ENCODE measurements at places on chromosomes 7 and 10. TPM values are rescaled to one million over a fixed set of nuclear protein-coding genes. Genes with fewer than 3 reads are reported as not detected.

DNA sequence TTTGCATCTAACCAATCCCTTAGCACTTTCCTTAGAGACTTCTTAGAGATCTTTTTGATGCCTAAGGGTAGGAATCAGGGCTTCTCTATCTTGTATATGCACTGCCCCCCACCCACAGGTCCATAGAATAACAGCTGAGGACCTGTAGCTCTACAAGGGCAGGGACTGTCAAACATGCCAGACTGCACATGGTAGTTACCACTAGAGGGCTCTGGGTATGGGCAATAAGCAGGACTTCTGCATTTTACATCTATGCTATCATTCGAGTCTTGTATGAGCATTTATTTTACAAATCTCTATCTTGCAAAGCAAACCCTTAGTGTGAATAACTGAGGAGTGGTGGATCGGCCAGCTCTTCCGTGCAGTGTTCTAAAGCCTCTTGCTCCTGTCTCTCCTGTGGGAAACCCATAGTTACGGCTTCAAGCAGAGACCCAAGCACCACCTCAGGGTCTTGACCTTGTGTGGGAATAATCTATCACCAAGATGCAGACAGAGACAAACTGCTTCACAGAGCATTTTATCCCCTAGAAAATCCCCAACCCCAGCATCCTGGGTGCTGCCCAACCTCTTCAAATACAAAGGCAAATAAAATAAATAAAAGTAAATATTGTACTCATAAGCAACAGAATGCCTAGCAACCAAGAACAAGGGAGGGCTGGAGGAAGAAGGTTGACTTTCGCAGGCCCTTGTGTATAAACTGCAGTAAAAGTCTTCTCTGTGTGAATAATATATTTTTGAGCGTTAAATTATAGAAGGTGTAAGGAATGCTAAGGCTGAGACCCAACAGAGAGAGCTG lies 219.3 kb downstream of the WDR11 start:
- no peaks in the 10 kb centered on the region for H3K4me1 ChIP-seq
- H3K27ac ChIP-seq: no peak overlapping the region
- no peak overlapping the region for H3K4me3 ChIP-seq
- no peaks in the 10 kb centered on the region for H3K36me3 ChIP-seq

DNA sequence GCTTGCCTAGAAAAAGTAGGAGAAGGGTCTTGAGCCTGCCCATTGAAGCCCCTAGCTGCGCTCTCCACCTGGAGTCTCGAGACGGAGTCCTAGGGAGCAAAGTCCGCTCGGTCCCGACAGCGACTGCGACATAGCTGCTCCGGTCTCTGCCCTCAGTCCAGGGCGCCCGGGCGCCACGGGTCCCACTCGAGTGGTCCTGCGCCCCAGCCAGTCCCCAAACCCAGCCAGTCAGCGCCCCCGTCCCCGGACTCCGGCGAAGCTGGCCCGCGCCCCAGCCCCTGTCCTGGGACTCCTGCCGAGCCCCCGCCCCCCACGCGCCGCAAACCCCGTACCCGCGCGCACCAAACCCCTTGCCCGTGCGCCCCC lies 490 bp downstream of the TNS3 start:
- H3K27ac ChIP-seq: peak overlapping the region; percentile 77
- peak overlapping the region; percentile 79 for H3K4me3 ChIP-seq
- DNase-seq: no peak
- H3K4me1 ChIP-seq: peaks cover 37% of the 10 kb centered on the region
- H3K36me3 ChIP-seq: peaks cover 4% of the 10 kb centered on the region

GRCh38 chr7:89104748-89105685 lies 309.5 kb upstream of the TEX47 start:
- no peak overlapping the region for H3K4me3 ChIP-seq
- H3K27me3 ChIP-seq: no peaks in the 10 kb centered on the region
- H3K36me3 ChIP-seq: no peaks in the 10 kb centered on the region
- no peaks in the 10 kb centered on the region for H3K4me1 ChIP-seq

- H3K36me3 ChIP-seq: peaks cover 55% of the 10 kb centered on the region
- H3K4me3 ChIP-seq: no peak overlapping the region
- no peaks in the 10 kb centered on the region for H3K27me3 ChIP-seq
Measured at GRCh38 chr7:4781366-4782069, 6.1 kb downstream of the AP5Z1 start.

DNA sequence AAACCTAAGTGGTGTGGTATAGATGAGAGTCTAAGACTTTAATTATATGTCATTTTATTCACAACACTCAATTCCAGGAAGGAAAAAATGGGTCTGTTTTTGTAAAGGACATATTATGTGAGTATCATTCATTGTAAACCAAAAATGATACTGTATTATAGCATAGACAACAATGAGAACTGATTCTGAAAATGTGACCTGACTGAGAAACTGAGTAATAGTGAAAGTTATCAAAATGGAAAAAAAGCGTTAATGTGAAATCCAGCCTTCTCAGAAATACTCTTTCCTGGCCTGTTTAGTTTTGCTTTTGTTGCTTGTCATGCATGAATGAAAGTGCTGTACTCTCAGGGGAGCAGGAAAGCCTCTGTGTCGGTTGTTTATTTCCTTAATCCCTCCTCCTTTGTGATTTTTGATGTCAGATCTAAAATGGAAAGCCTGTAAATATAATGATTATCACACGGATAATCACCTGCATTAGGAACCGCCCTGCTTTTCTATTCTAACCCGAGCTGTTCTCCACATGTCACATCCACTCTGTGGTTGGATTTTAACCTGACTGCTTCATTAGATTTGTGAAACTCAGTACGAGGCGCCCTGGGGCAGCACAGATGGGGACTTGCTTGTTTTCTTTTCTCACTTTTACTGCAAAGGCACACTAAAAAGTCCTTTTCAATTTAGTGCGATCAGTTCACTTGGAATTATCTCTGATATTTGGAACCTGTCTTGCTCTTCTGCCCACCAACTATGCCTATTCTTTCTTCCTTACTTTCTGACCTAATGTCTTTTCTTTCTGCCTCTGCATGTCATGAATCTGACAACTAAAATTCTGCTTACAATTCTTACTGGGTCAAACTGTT lies 240.9 kb upstream of the KAT6B start:
- no peaks in the 10 kb centered on the region for H3K36me3 ChIP-seq
- no peaks in the 10 kb centered on the region for H3K27me3 ChIP-seq
- no peak overlapping the region for H3K4me3 ChIP-seq
- peak; percentile 0 for DNase-seq

DNA sequence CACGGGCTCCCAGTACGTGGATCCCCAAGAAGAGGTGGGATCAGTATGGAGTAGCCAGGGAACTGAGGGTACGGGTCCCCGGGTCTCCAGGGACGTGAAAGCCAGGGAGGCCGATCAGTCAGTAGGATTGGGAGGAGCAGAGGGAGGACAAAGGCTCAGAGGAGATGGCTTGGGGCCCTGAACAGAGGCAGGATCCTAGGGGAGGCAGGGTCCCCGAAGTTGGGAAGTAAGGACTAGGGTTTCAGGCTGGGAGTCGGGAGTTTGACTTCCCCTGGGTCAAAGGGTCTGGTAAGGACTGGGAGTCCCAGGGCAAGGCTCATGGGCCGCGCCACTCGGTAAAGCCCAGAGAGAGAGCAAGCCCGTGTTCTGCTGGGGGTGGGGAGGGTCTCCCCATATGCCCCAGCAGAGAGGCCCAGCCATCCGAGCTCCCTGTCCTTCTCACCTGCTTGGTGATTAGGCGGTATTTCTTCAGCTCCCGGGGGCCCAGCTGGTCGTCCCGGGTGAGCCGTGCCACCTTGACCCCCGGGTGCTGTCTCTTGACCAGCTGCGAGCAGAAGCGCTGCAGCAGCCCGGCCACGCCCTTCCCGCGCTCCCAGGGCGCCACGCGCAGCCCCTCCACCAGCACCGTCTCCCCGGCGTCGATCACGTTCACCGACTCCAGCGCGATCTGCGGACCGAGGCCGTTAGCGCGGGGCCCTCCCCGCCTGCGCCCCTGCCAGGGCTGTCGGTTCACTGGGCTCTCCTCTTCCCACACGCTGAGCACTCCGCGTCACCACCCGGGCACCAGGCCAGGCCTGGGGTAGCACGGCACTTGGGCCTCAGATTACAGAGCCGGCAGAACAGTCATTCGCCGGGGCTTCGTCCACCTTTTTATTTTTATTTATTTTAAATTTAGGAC lies 7.0 kb downstream of the NAT16 start:
- H3K27ac ChIP-seq: no peak overlapping the region
- H3K4me3 ChIP-seq: no peak overlapping the region
- peaks cover 83% of the 10 kb centered on the region for H3K27me3 ChIP-seq
- H3K4me1 ChIP-seq: peaks cover 12% of the 10 kb centered on the region
- peak; percentile 71 for DNase-seq
- no peaks in the 10 kb centered on the region for H3K36me3 ChIP-seq

- DNase-seq: no peak
- H3K36me3 ChIP-seq: no peaks in the 10 kb centered on the region
- H3K27me3 ChIP-seq: no peaks in the 10 kb centered on the region
- no peak overlapping the region for H3K27ac ChIP-seq
- H3K4me3 ChIP-seq: no peak overlapping the region
Measured at GRCh38 chr7:133978502-133979295, 148.4 kb upstream of the LRGUK start.

DNA sequence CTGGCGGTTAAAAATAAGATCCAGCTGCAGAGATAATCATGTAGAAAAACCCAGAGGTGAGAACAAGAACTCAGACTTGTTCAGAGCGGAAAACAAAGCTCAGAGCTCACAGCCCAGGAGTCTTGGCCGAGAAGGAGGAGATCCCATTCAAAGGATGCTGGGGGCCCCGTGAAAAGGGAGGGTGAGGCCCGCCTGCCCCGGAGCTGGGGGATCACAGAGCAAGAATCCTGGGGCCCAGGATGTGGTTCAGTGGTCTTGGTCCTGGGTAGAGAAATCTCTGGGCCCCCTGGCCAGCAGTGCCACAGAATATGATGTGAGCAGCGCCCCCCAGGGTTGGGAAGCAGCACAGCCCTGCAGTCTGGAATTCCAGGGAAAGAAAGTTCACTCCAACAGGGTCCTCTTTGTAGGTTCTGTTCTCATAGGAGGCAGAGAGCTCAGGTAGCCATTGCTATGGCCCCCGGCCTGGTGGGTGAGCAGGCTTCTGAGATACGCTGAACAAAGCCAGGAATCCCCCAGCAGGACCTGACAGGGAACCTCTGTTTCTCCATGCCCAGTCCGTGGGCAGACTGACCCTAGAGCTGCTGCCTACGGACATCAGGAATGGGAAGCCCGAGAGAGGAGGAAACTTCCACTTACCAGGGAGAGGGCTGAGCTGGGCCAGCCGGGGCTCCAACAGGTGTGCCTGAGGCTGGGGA lies 77.7 kb upstream of the GNA12 start:
- H3K27ac ChIP-seq: no peak overlapping the region
- DNase-seq: no peak
- no peaks in the 10 kb centered on the region for H3K4me1 ChIP-seq
- no peaks in the 10 kb centered on the region for H3K36me3 ChIP-seq
- peaks cover 17% of the 10 kb centered on the region for H3K27me3 ChIP-seq
- no peak overlapping the region for H3K4me3 ChIP-seq

DNA sequence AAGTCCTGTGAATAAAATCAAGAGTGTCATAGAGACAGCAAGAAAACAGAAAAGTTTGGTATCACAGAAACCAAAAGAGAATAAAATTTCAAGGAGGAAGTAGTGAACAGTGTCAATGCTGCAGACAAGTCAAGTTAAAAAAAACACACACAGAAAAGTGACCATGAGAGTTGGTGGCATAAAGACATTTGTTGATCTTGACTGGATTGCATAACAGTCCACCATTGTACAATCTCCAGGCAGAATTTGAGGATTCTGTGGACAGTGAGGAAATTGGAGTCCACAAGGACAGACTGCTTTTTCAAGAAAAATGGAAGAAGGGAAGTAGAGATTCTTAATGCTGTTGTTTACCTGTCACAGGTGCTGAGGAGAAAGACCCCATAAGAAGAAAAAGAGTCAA lies 412.5 kb downstream of the PLXDC2 start:
- no peaks in the 10 kb centered on the region for H3K27me3 ChIP-seq
- H3K36me3 ChIP-seq: no peaks in the 10 kb centered on the region
- no peak for DNase-seq
- no peaks in the 10 kb centered on the region for H3K4me1 ChIP-seq
- no peak overlapping the region for H3K27ac ChIP-seq

DNA sequence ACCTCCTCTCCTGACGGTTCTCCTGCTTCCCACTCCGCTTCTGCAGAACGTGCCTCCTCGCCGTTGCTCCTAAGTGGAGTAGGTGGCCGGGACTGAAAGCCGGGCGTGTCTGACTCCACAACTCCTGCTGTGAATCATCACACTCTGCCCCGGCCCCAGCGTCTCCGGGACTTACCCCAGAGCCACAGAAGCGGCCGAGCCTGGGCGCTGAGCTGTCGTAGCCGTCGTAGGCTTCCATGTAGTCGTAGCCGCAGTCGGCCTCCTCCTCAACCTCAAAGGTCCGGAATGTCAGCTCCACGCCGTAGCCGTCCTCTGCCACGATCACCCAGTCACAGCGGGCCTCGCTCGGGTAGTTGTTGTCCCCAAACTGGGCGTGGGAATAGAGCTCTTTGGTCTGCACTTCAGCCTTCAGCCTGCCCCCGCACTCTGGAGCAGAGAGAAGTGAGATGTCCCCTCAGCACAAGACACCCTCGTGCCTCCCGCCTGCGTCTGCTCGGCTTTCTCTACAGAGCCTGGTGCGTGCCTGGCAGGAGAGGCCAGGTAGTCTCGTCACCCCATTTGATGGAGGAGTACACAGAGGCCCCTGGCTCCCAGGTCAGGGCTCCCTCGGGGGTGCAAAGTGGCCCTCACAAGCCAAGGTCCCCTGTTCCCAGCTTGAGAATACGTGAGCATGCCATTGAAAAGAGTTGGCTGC lies 11.2 kb upstream of the OPALIN start:
- H3K36me3 ChIP-seq: no peaks in the 10 kb centered on the region
- DNase-seq: no peak
- no peak overlapping the region for H3K4me3 ChIP-seq
- no peak overlapping the region for H3K27ac ChIP-seq
- peaks cover 2% of the 10 kb centered on the region for H3K4me1 ChIP-seq
- peaks cover 12% of the 10 kb centered on the region for H3K27me3 ChIP-seq

MCM10 gene
- 11.8 TPM for total RNA-seq

DOCK1 gene
- 79.2 TPM for total RNA-seq

NEURL1 gene
- total RNA-seq: 0.28 TPM

SEC61G gene
- 3,014 TPM for total RNA-seq

EMX2 gene
- not detected for total RNA-seq

CHN2 gene
- not detected for total RNA-seq

CFAP43 gene
- total RNA-seq: not detected

PDE6C gene
- not detected for total RNA-seq

VAX1 gene
- not detected for total RNA-seq

Measured in IMR-90 (cell line).